ENCODE measurements at places on chromosomes 3 and 15. TPM values are rescaled to one million over a fixed set of nuclear protein-coding genes. Genes with fewer than 3 reads are reported as not detected.

SNTN gene
- total RNA-seq, result not detected

TMCO5A gene
- total RNA-seq, result not detected

GPR176 gene
- total RNA-seq, result 31.4 TPM

DAPK2 gene
- 0.82 TPM for total RNA-seq

- DNase-seq, result no peak
Measured at GRCh38 chr3:79085171-79085570, 682.6 kb downstream of the ROBO1 start.

DNA sequence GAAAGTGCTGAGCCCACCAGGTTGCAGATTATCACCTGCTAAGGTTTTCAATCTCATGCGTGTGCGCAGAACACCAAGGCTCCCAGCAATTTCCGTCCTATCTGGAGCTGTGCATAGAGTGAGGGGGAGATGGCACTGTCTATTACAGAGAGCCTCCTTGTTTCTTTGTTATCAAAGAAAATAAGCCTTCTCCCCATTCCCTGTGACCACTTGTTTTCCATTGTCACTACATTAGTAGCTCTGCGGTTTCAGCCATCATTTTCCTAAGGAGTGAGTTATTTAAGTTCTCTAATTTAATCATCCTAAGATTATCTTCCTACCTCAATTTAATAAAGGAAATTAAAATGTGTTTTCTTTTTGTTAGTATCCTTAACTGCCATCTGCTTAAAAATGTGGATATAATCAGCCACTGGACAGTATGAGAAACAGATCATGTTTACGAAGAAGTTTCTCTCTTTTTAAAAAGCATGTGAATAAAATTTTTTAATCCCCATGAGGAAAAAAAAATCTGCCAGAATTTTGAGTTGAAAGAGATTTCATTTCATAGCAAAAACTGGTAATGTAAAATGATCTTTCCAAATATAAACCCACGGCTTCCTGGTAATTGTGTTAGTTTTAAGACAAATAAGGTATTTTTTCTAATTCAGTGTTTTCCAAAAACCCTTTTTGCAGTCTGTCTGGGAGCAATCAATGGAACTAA, 172.3 kb upstream of the UBE2E1 start:
- no peak for DNase-seq

- DNase-seq, result no peak
Measured at GRCh38 chr3:195790901-195791300, 20.8 kb downstream of the MUC4 start.

DNA sequence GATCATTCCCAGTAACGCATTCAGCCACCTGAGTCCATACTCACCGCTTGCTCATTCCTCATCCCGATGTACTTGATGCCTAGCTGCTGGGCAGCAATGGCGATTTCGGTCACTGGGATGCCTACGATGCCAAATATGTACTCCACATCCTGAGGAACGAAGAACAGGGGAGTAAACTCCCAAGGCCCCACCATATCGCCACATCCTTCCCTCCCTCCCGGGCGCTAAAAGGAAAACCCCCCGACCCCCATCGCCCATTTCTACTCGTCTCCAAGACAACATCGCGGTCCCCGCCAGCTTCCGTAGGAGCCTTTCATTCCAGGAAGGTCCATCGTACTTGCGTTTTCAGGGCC, 347 bp downstream of the HACL1 start:
- DNase-seq, result no peak

- DNase-seq, result no peak
Measured at GRCh38 chr3:150149651-150150051, 179.0 kb upstream of the PFN2 start.

GRCh38 chr3:188633206-188633605, 479.2 kb downstream of the LPP start:
- DNase-seq, result no peak

- DNase-seq, result no peak
Measured at GRCh38 chr15:39444735-39445470, 136.0 kb upstream of the THBS1 start.

DNA sequence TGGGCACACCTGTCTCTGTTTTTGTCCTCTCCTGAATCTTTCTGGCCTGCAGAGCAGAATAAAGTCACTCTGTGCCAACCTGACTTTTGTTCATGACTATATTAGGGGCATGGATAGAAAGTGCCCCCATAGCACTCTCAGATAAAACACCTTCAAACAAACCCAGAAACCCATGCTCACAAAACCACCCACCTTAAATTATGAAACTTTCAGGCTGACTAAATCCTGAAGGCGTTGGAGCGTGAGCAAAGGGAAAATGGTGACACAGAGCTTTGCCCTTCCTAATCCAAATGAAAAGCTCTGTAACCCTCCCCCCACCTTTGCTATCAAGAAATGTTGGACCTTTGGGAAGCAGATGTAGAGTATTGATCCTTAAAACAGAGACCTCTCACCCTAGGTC, 138.9 kb downstream of the IGF1R start:
- no peak for DNase-seq

DNA sequence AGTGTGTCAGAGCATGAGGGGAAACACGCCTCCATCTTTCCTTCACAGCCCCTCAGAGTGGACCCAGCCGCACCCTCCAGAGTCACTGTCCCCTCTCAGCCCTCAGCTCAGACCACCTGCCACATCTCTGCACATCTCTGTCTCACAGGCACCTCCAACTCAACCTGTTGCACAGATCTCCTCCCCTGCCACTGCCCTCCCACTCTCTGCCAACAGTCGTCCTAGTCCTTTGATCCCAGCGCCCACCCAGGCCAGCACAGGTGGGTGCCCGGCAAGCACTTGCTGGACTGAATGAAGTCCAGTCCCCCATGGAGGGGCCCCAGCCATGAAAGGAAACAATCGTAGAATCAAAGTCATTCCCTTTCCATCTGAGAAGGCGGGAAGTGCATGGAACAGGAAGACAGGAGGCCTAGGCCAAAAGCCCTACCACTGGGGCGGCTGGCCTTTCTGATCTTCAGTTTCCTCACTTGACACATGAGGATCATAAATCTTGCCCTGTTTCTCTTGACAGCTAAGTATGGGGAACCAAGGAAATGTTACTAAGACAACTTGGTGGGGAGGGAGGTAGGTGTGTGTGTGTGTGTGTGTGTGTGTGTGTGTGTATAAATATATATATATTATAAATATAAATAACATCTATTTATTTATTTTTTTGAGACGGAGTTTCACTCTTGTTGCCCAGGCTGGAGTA, 28.1 kb downstream of the HCN4 start:
- no peak for DNase-seq
